Fibroblast of skin of right quadriceps (primary cell): ENCODE measurements at places on chromosomes 12 and 14.
A peak's percentile ranks its signal among the peaks of the same experiment; 100 is the strongest.

- DNase-seq, result no peak
Measured at GRCh38 chr12:66979251-66979650, 289.9 kb upstream of the CAND1 start.

DNA sequence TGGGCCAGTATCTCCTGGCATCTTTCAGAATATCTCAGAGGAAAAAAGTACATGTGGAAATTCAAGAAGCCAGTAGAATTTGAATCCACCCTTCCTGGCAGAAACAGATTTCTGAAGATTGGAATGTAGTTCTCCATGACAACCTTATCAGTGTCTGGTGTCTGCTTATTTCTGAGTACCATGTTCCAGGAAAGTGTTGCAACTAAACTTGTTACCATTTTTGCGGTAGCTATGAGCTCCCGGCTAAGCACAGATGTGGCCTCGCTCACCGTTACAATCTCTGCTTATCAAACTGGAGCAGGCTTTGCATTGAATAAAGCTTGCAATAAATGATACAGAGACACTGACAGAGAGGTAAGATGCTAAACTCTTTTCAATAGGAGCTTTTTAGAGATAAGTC lies 13.0 kb upstream of the ITPR2 start:
- peak; percentile 65 for DNase-seq

GRCh38 chr12:81162391-81163136 lies 84.7 kb downstream of the ACSS3 start:
- DNase-seq, result no peak

- DNase-seq, result peak; percentile 87
Measured at GRCh38 chr14:75822522-75823141, 159.2 kb downstream of the TGFB3 start.

- peak; percentile 43 for DNase-seq
Measured at GRCh38 chr14:35858521-35859209, 32.5 kb downstream of the BRMS1L start.

DNA sequence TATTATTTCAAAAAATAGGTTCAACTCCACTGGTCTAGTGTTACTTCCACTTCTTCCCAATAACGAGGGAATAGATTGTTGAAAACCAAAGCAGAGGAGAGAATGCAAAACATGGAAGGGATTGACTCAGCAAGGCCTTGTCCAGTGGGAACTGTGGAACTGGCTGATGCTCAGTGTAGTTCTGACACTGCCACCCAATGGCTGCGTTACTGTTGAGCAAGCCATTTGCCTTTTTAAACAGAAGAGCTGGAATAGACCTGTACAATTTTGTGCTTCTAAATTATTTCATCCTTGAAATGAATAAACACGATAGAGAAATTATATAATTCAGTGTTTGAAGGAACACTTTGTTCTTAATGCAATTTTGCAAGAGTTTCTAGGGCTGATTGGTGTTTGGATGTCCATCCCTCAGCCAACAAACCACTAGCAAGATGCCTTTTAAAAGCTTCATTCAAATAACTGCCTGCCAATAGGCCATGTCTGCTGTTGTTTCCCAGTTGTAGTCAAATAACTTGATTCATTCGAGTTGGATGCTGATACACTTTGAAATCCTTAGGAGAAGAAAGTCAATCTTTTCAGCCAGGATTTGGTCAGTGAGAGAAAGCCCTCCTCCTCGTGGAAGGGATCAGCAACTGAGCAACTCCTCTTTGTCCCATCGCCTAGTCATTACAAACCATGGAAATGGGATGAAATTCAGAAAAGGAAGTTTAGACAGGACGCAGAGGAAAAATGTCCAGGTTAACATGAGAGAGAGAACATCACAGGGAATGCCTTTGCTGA lies 7.3 kb upstream of the MGP start:
- DNase-seq, result no peak

GRCh38 chr14:82421286-82421685 lies 887.6 kb upstream of the SEL1L start:
- DNase-seq, result no peak

- DNase-seq, result no peak
Measured at GRCh38 chr12:65949971-65950370, 125.7 kb downstream of the HMGA2 start.

- DNase-seq, result no peak
Measured at GRCh38 chr14:78933166-78933565, 763.0 kb downstream of the NRXN3 start.

DNA sequence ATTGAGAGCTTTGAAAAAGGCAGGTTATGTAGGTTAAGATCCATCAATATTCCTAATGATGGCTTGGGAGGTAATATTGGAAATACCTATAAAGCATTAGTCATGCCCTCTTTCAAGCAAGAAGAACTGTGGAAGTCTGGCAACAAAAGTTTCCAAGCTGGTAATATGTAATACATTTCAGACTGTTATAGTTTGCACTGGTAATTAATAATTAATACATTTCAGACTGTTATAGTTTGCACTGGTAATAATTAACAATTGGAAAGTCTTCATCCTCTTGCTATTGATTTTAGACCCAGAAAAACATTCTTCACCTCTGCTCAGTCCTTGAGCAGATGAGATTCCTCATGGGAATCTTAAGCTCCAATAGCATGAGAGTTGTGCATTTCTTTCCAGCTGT lies 29.0 kb upstream of the WDR89 start:
- no peak for DNase-seq

DNA sequence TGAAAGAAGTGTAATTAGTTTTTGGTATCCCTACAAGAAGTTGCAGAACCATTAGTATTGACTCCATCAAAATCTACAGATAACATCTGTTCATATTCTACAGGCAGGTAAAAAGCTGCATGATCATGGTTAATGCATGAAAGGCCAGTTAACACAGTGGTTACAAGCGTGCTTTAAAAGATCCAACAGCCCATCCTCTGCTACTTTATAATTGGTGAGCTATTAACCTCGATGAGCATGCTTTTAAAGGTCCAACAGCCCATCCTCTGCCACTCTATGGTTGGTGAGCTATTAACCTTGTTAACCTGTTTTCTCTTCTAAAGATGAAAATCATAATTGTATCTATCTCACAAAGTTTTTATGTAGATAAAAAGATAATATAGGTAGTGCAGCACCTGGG lies 289.3 kb downstream of the DUSP6 start:
- no peak for DNase-seq

DNA sequence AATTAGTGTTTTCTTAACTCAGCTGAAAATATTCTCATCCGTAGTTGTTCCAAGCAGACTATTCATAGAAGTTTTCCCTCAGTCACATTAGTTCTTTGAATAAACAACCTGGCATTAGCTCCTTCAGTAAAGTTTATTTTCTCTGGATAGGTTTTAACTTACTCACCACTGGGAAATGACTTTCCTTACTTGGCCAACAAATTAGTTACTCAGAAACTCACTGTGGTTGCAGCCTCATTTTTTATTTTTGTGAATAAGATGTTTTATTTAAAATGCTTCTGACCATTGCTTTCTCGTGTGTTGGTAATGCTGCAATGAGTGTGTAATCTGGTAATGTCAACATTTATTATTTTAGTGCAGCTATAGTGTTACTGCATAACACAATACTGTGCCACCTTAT lies 74.9 kb downstream of the NOVA1 start:
- DNase-seq, result peak; percentile 80

- no peak for DNase-seq
Measured at GRCh38 chr14:61484826-61485584, 163.6 kb downstream of the PRKCH start.

GRCh38 chr12:71691504-71692129 lies 5.7 kb downstream of the TMEM19 start:
- DNase-seq, result no peak

GRCh38 chr12:102883204-102883799 lies 33.7 kb downstream of the PAH start:
- peak; percentile 11 for DNase-seq

DNA sequence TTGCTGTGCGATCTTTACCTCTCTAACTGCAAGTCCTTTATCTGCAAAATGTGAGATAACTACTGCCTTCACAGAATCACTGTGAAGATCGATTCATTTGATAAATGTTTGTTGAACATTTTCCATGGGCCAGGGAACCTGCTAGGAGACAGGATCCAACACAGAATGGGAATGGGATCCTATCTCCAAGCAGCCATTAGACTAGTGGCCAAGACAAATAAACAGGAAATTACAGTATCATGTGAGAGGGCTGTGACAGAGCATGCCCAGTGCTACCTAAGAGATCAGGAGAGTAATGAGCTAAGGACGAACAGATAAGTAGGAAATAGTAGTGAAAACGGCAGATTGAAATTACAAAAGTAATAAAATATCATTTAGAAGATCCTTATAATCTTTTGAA lies 105.7 kb downstream of the GRIN2B start:
- no peak for DNase-seq

GRCh38 chr12:86601550-86602308 lies 345.5 kb upstream of the MGAT4C start:
- no peak for DNase-seq

- DNase-seq, result no peak
Measured at GRCh38 chr14:64693810-64694165, 10.4 kb upstream of the PLEKHG3 start.

GRCh38 chr14:99382781-99383471 lies 97.7 kb downstream of the SETD3 start:
- no peak for DNase-seq

DNA sequence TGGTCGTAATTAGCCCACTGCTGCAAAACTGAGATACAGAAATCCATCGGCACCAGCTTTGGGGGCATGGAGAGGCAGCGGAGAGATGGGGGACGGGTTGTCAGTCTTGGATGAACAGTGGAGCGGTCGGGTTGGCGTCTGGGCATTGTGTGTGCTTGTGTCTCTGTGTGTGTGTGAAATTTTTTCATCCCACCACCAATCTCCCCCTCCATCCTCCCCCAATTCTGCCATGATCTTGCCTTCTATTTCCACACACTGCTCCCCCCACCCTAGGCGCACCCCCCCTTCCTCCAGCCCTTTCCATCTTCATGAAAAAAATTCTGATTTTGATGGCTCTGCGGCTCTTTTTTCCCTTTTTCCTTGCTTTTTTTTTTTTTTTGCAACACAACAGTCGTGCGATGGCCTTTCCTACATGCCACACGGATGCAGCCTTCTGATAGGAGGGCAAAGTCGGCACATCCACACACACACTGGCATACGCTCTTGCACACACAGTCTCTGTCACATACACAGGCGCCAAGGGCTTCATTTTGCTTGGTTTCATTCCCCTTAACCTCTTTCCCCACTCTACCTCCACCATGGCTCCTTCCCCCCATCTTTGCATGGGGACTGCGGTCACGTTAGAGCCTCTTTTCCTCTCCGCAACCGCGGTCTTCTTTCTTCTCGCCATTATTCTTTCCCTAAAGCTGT lies 3.3 kb downstream of the NRXN3 start:
- no peak for DNase-seq

DNA sequence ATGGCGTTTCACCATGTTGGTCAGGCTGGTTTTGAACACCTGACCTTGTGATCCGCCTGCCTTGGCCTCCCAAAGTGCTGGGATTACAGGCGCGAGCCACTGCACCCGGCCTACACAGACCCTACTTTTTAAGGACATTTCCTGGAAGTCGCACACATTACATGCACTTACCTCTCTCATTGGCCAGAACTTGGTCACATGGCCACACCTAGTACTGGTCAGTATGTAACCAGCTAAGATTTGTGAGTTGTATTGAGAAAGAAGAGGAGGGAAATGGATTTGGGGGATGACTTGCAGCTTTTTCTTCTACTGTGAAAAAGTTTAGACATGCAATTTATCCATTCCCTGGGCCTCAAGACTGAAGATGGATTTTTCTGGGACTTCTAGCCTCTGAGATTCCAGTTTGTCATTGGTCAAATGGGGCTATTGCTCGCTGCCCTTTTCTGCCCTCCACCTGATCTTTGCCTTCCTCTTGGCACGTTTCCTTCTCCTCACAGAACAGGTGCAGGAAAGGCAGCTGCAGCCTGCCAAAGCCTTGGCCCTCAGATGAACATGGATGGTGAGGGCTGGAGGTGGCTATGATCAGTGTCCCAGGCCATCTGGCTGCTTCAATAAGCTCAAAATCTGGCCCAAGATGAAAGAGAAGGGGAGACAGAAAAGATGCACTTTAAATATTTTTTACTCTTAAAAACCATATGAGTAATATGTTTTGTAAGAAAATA lies 7.1 kb upstream of the ZDHHC22 start:
- no peak for DNase-seq
